Heart right ventricle (tissue), 16 donors: ENCODE measurements at places on chromosomes 11 and 22. TPM values are rescaled to one million over a fixed set of nuclear protein-coding genes. Genes with fewer than 3 reads are reported as not detected.

GSTT4 gene
- not detected for total RNA-seq

PLEKHA7 gene
- 23.3 TPM for total RNA-seq

SHISAL1 gene
- 1.1 TPM for total RNA-seq

MPEG1 gene
- total RNA-seq, result 3.9 TPM

ZBTB16 gene
- total RNA-seq, result 69.4 TPM

ANO3 gene
- 0.09 TPM for total RNA-seq

GDPD4 gene
- not detected for total RNA-seq

DUSP8 gene
- 18.2 TPM for total RNA-seq

SNX32 gene
- 0.32 TPM for total RNA-seq

USP2 gene
- total RNA-seq, result 160 TPM

GVQW3 gene
- total RNA-seq, result 2.7 TPM

TMEM109 gene
- 78.7 TPM for total RNA-seq

ROM1 gene
- total RNA-seq, result 2.5 TPM

OTOG gene
- not detected for total RNA-seq

CD6 gene
- 4.5 TPM for total RNA-seq

KRTAP5-9 gene
- total RNA-seq, result not detected

TNNI2 gene
- total RNA-seq, result not detected

NCF4 gene
- 18.9 TPM for total RNA-seq

RTCB gene
- 47.5 TPM for total RNA-seq
